ENCODE measurements at places on chromosomes 6 and 20.

GRCh38 chr20:11112832-11113231, 439.0 kb upstream of the JAG1 start:
- DNase-seq: no peak

GRCh38 chr6:88368071-88368787, 202.1 kb upstream of the CNR1 start:
- DNase-seq: peak; percentile 16

DNA sequence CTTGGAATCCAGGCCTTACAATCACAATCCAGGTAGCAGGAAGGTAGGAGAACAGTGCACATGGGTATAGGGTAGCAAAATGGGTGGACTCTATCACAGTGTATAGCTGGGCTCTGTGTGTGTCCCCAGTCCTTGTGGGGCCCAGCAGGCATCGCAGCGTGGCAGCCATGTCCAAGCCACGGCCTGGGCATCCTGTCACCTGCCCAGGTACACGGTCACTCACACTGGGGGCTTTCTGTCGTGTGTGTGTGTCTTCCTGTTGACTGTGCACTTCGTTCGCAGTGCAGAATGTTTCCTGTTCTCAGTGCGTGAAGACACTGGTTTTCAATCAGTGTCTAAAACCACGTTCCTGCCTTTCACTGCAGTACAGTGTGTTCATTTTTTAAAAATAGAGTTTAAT, 523.2 kb upstream of the JARID2 start:
- DNase-seq: no peak

- no peak for DNase-seq
These were observed 36.0 kb upstream of the FOXO3 start for GRCh38 chr6:108524528-108525248.

DNA sequence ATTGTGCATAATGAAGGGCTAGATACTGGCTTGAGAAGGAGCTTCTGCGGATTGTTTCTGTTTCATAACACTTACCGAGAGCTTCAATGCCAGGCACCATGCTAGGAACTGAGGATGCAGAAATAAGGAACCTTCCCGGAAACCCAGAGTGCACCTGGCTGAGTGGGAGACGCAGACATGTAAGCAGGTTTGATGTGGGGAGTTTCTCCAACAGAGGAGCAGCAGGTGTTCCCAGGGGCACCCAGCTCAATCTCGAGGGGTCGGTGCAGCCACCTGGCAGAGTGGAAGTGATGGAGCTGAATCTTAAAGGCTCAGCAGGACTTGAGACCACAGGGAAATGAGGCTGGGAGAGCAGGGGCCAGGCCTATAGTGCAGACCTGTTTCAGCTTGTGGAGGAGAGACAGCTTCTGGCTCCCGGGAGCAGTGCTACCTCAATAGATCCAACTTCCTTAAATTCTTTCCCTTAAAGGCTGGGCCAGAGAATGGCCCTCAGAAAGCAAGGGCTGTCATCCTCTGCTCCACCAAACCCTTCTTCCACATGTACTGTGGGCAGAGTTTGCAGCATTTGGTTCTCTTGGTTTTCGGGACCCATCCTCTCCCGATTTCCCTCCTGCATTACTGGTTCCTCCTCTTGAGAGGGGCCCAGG, 27.8 kb upstream of the SRC start:
- no peak for DNase-seq

DNA sequence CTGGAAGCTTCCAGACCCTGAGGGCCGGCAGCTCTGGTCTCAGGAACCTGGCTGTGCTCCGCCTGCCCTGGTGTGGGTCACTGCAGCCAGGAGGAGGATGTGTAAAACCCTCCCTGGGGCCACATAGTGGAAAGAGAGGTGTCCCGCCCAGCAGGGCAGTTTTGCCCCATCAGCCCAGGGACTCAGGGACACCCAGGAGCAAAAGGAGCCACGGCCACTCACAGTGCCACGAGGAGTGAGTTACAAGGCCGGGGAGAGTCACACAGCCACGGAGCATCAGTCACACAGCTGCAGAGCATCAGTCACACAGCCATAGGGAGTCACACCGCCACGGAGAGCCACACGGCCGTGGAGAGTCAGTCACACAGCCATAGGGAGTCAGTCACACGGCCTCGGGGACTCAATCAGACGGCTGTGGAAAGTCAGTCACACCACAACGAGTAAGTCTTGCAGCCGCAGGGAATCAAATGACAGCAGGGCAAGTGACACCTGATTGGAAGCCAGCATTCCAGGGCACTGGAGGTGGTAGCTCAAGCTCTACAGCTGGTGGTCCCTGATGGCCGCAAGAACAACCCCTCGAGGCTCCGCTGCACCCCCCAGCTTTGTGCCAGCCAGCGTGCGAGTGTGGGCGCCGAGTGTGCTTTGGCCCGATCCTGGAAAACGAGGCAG, 60.9 kb downstream of the DLL1 start:
- no peak for DNase-seq

DNA sequence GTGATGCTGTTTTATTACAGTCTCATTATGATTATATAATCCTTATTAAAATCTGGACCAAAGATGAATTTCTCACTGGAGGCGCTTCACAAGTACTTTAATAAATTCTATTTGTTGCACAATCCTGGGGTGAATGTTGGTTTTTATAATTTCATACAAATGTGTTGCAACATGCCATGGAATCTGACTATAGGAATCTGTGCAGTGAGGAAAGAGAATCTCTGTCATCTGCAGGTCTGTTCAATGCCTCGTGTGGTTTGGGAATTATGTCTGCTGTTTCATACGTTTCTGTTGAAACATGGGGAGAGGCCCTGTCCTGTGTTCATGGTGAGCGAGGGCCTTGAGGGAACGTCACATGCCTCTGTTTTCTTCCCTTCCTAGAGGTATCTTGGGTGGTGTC, 277.3 kb downstream of the CDH4 start:
- no peak for DNase-seq

Measured in SJSA1 (cell line).